ENCODE measurements at places on chromosomes 3 and 15. TPM values are rescaled to one million over a fixed set of nuclear protein-coding genes. Genes with fewer than 3 reads are reported as not detected.

The ITPKA gene
- polyA plus RNA-seq, result 0.53 TPM

The EIF4E3 gene
- polyA plus RNA-seq, result 14.9 TPM

The POPDC2 gene
- polyA plus RNA-seq, result 8.4 TPM

The GASK1A gene
- polyA plus RNA-seq, result 7.8 TPM

The FURIN gene
- polyA plus RNA-seq, result 42.8 TPM

The SORD gene
- polyA plus RNA-seq, result 37.0 TPM

The RBM15B gene
- 40.1 TPM for polyA plus RNA-seq

The GRK7 gene
- polyA plus RNA-seq, result 0.17 TPM

The MAGI1 gene
- polyA plus RNA-seq, result 9.3 TPM

The C3orf22 gene
- polyA plus RNA-seq, result not detected

The ATP2B2 gene
- 0.34 TPM for polyA plus RNA-seq

The PTX3 gene
- polyA plus RNA-seq, result 5.5 TPM

The PRSS50 gene
- polyA plus RNA-seq, result 1.2 TPM

The SH3GL3 gene
- polyA plus RNA-seq, result 12.1 TPM

The LSAMP gene
- 13.3 TPM for polyA plus RNA-seq

The STXBP5L gene
- polyA plus RNA-seq, result 0.26 TPM

The ENTPD3 gene
- 3.1 TPM for polyA plus RNA-seq

The C3orf85 gene
- polyA plus RNA-seq, result 0.27 TPM

The VEPH1 gene
- 53.9 TPM for polyA plus RNA-seq

The PRR20G gene
- polyA plus RNA-seq, result not detected

The SELENOK gene
- polyA plus RNA-seq, result 75.5 TPM

The MYO5A gene
- 10.4 TPM for polyA plus RNA-seq

The LOXL1 gene
- 81.4 TPM for polyA plus RNA-seq

The CHDH gene
- polyA plus RNA-seq, result 10.0 TPM

The MLF1 gene
- polyA plus RNA-seq, result 62.6 TPM

The QTRT2 gene
- polyA plus RNA-seq, result 28.9 TPM

The HIGD2B gene
- polyA plus RNA-seq, result not detected

The ZNF662 gene
- 37.7 TPM for polyA plus RNA-seq

The ZNF148 gene
- polyA plus RNA-seq, result 46.9 TPM

The PLA2G4F gene
- polyA plus RNA-seq, result 0.68 TPM

The CACNA1D gene
- polyA plus RNA-seq, result 5.7 TPM

The SNUPN gene
- polyA plus RNA-seq, result 29.7 TPM

The SGO1 gene
- polyA plus RNA-seq, result 11.3 TPM

The GPR156 gene
- polyA plus RNA-seq, result 2.4 TPM

The GATM gene
- polyA plus RNA-seq, result 19.9 TPM

The IQCF5 gene
- not detected for polyA plus RNA-seq

The RSRC1 gene
- 30.4 TPM for polyA plus RNA-seq

The SCAPER gene
- polyA plus RNA-seq, result 26.8 TPM

The PROK2 gene
- polyA plus RNA-seq, result not detected

The SAXO2 gene
- polyA plus RNA-seq, result 4.1 TPM

The CAMP gene
- polyA plus RNA-seq, result 0.23 TPM

The GPR149 gene
- polyA plus RNA-seq, result not detected

The SOX14 gene
- polyA plus RNA-seq, result not detected

The ROBO2 gene
- 90.1 TPM for polyA plus RNA-seq

The MDFIC2 gene
- not detected for polyA plus RNA-seq

The B3GNT5 gene
- polyA plus RNA-seq, result 31.3 TPM

The SCN5A gene
- 0.89 TPM for polyA plus RNA-seq

The CD276 gene
- polyA plus RNA-seq, result 172 TPM

The GATA2 gene
- 58.4 TPM for polyA plus RNA-seq

The COX5A gene
- polyA plus RNA-seq, result 215 TPM

The PLCL2 gene
- polyA plus RNA-seq, result 16.0 TPM

The XRN1 gene
- 24.5 TPM for polyA plus RNA-seq

The STRIT1 gene
- not detected for polyA plus RNA-seq

The SLC2A2 gene
- polyA plus RNA-seq, result 8.6 TPM

The FANCD2OS gene
- not detected for polyA plus RNA-seq

The HGD gene
- 80.2 TPM for polyA plus RNA-seq

The CYP1A1 gene
- polyA plus RNA-seq, result not detected

The PLCH1 gene
- polyA plus RNA-seq, result 10.4 TPM

The NRROS gene
- 2.8 TPM for polyA plus RNA-seq
